ENCODE measurements at places on chromosomes 16 and 17. TPM values are rescaled to one million over a fixed set of nuclear protein-coding genes. Genes with fewer than 3 reads are reported as not detected.

Gene OR1F1
- not detected for total RNA-seq

Gene MIS12
- total RNA-seq: 9.5 TPM

Gene EARS2
- 25.5 TPM for total RNA-seq

Gene NSRP1
- total RNA-seq: 9.8 TPM

Gene ENGASE
- total RNA-seq: 18.0 TPM

Gene IGF2BP1
- total RNA-seq: 1.1 TPM

Gene EFNB3
- total RNA-seq: 0.09 TPM

Gene LITAFD
- not detected for total RNA-seq

Gene LCAT
- total RNA-seq: 6.1 TPM

Gene GP1BA
- total RNA-seq: not detected

Gene CIBAR2
- not detected for total RNA-seq

Gene C1QL1
- 0.18 TPM for total RNA-seq

Gene UNC13D
- total RNA-seq: 0.46 TPM

Gene HAS3
- total RNA-seq: 2.4 TPM

Gene TMEM235
- total RNA-seq: not detected

Gene PLEKHH3
- total RNA-seq: 9.0 TPM

Gene SGCA
- 0.18 TPM for total RNA-seq

Gene CRISPLD2
- 82.6 TPM for total RNA-seq

Gene RASL10B
- 7.3 TPM for total RNA-seq

Gene STX1B
- total RNA-seq: 0.71 TPM

Gene FADS6
- total RNA-seq: not detected

Gene IGFALS
- total RNA-seq: 0.09 TPM

Gene ZNF624
- total RNA-seq: 4.1 TPM

Gene CTRB1
- total RNA-seq: not detected

Gene FOXF1
- total RNA-seq: 15.6 TPM

Gene TSNAXIP1
- total RNA-seq: 1.2 TPM

Gene KRT26
- total RNA-seq: not detected

Gene MEOX1
- total RNA-seq: under 0.01 TPM

Gene PLCD3
- 21.7 TPM for total RNA-seq

Gene CCL4
- not detected for total RNA-seq

Gene GFOD2
- total RNA-seq: 9.1 TPM

Gene MAF
- 21.9 TPM for total RNA-seq

Gene CALB2
- 0.28 TPM for total RNA-seq

Gene KRT36
- not detected for total RNA-seq

Gene KCNH4
- not detected for total RNA-seq

Gene SMIM22
- not detected for total RNA-seq

Gene CLEC19A
- total RNA-seq: not detected

Gene PRAC1
- total RNA-seq: not detected

Gene ZNF629
- 6.4 TPM for total RNA-seq

Gene PTX4
- total RNA-seq: 0.09 TPM

Gene PRCD
- 11.1 TPM for total RNA-seq

Gene WWOX
- total RNA-seq: 15.9 TPM

Gene PMFBP1
- 0.18 TPM for total RNA-seq

Gene KRTAP4-9
- not detected for total RNA-seq

Gene GNG13
- not detected for total RNA-seq

Gene TP53TG3
- not detected for total RNA-seq

Gene KRT222
- total RNA-seq: 0.09 TPM
